Muscle of back (tissue), 13 donors: ENCODE measurements at places on chromosomes 16 and 17. TPM values are rescaled to one million over a fixed set of nuclear protein-coding genes. Genes with fewer than 3 reads are reported as not detected.

GRCh38 chr16:79468631-79469030 is 131.9 kb downstream of the MAF start:
- DNase-seq = no peak

DNA sequence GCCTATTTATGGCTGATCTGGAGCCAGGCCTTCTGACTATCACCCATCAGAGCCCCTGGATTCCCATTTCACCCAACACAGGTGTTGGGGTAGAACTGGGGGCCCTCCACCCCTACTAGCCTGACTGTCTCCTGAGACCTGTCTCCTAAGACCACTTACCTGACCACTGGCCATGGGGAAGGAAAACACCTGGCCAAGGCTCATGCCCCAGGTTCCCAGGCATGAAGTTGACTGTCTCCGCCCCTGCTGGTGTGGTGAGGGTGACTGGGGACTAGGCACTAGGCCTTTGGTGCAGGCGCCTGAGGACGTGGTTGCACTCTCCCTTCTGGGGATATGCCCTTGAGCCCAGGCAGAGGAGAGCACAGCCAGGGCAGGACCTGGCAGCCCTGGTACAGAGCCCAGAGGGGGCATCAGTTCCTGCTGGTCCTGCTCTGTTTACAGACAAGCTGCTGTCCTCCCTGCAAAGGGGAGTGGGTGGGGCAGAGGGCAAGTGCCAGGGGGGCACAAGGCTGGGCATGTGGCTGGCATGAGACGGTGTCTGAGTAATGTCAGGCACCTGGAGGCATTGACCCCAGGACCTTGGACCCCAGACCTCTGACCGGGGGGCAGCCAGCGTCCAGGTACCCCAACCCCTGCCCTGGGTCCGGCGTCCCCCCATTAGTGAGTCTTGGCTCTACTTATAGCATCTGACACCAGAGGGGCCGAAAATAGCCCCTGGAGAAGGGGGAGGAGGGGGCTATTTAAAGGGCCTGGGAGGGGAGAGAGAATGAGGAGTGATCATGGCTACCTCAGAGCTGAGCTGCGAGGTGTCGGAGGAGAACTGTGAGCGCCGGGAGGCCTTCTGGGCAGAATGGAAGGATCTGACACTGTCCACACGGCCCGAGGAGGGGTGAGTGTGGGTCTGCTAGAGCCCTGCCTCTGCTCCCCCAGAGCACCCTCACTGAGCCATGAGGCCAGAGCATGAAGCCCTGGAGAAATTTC is at the start of gene TCAP:
TSS of gene TCAP (plus strand) at position 769 of the 981 bp plus-strand sequence. CDS start at position 780, 11 bp downstream.
- DNase-seq = no peak

DNA sequence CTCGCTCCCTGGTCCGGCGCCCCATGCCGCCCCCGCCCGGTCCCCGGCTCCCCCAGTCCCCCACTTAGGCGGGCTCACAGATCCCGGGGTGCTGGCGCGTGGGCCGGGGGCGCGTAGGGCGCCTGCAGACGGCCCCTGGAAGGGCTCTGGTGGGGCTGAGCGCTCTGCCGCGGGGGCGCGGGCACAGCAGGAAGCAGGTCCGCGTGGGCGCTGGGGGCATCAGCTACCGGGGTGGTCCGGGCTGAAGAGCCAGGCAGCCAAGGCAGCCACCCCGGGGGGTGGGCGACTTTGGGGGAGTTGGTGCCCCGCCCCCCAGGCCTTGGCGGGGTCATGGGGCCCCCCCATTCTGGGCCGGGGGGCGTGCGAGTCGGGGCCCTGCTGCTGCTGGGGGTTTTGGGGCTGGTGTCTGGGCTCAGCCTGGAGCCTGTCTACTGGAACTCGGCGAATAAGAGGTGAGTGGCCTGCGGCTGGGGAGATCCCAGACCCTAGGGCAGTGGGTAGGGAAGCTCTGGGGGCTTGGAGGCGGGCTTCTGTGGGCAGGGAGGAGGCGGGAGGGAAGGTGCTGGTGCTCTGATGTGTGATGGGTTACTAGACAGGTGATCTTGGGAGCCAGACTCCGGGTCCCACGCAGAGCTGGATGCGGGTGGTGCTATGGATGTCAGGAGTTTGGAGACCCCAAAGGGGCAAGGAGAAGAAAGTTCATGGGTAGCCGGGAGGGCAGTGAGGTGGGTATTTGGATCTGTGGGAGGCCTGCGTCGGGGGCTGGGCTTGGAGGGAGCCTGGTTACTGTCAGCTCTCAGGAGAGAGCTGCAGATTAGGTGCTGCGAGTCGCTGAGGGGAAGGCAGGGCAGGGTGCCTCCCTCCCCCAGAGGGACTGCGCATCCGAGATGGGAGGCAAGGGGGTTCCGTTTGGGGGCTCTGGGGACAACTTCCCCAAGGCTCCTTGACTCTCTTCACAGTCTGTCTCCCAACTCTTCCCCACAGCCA is 560 bp downstream of the EFNB3 start:
- DNase-seq = no peak

DNA sequence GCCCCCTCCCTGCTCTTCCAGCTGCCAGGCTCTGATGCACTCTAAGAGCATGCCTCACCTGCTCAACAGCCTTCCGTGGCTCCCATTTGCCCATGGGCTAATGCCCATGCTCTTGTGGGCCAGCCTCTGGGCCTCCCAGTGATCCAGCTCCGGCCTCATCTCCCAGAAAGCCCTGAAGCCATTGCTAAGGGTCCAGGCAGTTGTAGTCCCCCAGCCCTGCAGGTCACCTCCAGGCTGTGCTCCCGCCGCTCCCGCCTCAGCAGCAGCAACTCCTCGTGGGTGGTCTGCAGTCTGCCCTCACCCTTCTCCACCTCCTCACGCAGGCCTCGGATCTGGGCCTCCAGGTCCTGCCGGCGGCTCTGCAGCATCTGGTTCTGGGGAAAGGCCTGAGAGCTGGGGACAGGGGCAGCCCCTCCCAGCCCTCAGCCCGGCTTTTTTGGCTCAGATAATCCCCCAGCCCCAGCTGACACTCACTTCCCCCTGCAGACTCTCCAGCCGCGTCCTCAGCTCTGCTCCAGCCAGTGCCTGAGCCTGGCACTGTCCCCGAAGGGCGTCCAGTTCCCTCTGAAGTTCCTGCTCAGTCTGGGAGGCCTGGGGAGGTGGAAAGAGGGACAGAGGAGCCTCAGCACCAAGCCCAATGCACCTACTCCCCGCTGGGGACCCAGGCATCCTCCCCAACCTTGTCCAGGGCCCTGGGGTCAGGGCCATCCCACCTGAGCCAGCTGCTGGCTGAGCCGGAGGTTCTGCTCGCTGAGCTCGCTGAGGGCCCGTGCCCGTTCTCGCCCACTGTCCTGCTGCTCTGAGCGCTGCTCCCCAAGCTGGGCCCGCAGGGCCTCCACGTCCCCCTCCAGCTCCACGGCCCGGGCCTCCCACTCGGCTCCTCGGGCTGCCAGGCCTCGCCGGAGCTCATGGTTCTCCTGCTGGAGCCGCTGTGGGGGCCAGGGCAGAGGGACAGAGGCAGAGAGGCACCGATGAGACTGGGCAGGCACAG is 6.2 kb downstream of the BICDL2 start:
- no peak for DNase-seq

GRCh38 chr17:28372203-28372944 is 880 bp downstream of the SARM1 start:
- DNase-seq = peak; percentile 66

DNA sequence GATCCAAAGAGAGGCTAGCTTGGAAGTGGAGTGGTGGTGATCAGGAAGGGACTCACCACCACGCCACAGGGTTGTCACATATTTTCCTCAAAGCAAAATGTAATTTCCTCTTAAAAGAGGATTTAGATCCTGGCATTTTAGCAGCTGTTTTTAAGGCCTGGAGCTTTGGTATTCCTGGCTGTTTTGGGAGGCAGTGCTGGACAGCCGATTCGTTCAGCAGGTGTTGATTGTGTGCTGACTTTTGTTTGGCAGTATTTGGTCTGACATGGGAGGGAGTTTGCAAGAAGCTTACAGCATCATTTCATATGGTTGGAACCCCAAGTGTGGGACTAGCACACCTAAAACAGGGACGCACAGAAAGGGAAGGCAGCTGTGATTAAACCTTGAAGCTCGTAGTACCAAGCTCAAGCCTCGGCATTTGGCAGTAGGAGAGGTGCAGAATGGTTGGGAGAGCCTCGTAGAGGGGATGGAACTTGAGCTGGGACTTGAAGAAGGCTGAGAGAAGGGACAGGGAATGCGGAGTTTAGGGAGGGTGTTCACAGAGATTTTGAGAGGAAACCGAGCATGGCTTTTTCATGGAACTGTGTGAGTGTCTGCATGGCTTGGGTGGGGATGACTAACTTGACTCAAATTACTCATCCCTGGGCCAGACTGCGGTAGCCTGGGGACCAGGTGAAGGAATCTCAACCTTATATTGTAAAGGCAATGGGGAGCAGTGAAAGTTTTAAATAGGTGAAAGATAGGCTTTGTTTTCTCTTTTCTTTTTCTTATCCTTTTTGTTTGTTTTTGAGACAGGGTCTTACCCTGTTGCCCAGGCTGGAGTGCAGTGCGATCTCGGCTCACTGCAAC is 52.3 kb downstream of the RPTOR start:
- DNase-seq = no peak

DNA sequence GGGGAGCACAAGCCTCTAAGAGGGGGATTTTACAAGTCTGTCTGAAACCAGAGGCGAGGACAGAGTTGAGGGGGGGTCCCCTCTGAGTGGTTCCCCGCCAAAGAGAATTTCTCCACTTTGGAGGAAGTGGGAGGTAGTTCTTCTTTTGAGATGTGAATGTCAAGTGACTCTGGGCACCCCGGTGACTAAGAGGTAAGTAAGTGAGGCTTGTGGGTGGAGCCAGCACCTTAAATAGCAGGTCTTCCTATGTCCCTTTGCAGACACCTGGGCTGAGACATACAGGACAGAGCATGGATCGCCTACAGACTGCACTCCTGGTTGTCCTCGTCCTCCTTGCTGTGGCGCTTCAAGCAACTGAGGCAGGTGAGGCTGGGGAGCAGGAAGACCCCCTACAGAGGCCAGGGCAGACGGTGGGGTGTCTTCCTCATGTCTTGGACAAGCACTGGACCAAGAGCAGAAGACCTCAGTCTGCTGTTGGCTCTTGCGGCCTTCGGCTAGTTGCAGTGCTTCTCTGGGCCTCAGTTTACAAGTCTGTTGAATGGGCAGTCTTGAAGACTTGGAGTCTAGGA is at the start of gene CCL22:
TSS of gene CCL22 (plus strand) at position 257 of the 569 bp plus-strand sequence. CDS start at position 291, 34 bp downstream.
- DNase-seq = no peak

GRCh38 chr16:65002265-65002664 is 119.6 kb downstream of the CDH11 start:
- DNase-seq = peak; percentile 90

DNA sequence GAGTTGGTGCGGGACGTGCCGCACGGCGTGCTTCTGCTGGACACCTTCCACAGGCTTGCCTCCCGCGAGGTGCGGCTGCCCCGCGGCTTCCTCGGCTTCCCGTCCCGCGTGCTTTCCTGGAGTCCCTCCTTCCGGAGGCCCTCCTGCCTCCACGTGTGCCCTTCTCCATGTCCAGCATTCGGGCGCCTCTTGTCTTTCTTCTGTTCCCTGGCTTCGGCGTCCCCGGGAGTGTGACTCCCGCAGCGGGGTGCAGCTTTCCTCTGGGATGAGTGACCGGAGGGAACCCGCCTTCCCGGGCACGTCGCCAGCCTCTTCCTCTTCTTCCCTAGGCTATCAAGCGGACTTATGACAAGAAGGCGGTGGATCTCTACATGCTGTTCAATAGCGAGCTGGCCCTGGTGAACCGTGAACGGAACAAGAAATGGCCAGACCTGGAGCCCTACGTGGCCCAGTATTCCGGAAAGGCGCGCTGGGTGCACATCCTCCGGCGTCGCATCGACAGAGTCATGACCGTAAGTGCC is 23.0 kb downstream of the DNAH2 start:
- DNase-seq = no peak

DNA sequence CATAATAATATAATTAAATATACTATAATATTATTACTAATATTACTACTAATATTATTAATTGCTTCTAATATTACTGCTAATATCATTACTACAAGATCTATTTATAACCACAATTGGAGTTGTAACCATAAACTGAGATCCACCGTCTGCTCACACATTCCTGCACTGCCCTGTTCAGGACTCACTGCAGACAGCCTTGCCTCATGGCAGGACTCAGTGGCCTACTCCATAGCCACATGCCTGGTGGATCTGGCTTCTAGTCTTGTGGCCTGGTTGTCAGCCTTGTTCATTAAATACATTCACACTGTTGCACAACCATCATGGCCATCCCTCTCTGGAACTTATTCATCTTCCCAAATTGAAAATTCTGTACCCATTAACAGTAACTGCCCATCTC is 48.0 kb downstream of the SRL start:
- DNase-seq = no peak

DNA sequence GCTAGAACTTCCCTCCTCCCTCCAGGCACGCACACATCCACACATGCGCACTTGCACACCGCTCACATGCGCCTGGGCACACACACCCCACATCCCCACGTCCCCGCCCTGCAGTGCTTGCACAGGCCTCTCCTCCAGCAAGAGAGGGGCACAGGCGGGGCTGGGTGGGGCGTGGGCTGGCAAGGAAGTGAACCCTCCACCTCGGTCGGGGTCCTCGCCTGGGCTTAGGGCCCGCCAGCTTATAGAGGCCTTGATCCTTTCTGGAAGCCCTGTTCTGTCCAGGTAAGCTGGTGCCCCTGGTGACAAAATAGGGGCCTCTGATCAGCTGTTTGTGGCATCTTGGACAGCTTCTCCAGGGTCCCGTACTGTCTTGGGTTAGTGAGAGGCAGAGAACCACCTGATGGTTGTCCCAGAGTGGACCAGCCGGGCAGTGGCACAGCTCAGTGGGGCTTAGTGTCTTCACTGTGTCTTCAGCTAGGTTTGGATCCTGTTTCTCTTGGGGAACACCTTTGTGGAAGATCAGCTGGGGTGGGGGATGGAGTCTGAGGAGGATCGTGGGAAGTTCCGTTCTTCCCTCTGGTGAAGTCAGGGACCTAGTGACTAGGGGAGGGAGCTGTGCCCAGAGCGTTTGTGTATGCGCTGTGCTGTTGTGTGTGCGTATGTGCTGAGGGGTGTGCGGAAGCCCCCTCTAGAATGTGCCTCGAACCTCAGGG is 12.1 kb downstream of the TBX4 start:
- no peak for DNase-seq

DNA sequence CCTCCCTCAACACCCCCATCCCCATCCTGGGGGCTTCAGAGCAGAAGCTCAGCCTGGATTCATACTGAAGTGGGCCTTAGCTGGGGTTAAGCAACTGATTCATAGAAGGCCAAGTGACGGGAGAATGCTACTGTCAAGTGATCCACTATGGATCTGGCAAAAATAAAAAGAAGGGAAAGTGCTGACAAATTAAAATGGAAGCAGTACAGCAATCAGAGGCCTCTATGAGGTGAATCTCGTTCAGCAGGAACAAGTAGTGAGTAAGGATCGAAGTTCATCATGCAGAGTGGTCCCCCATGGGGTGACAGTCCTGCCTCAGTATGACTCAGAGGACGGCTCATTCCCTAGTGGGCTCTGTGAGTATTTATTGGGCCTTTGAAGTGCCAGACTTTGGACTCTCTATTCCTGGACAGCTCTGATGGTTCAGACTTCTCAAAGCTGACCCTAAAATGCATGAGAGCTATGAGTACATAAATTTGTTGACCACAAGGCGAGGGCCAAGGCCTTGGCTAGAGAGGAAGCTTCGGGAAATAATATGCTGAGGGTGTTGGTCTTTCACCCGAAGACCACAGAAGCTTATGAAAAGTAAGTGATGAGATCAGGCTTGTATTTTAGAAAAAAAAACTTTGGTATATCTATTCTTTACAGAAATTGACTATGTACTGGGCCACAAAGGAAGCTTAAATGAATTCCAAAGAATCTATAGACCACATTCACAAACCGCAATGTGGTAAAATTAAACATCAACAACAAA is 5.3 kb upstream of the NSMCE1 start:
- no peak for DNase-seq

The ATPAF2 gene
- 15.5 TPM for polyA plus RNA-seq

The ITGAL gene
- polyA plus RNA-seq = 2.7 TPM

The SP2 gene
- polyA plus RNA-seq = 16.1 TPM

The PIRT gene
- polyA plus RNA-seq = 0.07 TPM
